KBM-7 (cell line): ENCODE measurements at places on chromosomes 5 and 9.

DNA sequence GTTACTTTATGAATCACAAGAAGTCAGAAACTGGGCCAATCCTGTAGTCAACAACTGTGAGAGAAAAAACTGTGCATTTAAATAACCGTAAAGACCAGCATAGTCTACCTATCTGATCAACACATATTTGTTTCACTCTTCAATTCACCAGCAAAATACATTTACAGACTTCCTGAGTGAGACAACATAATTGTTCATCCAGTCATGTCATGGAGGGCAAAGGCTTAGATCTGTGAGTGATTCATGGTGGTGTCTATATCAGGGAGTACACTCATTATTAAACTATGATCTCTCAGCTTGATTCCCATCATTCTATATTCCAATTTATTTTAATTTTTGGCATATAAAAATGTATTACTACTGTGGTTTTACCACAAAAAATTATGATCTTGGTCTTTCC is 694.6 kb downstream of the DNAH5 start:
- no peak for DNase-seq

GRCh38 chr9:127628758-127629467 is 16.8 kb downstream of the STXBP1 start:
- DNase-seq, result no peak

- DNase-seq, result peak; percentile 63
Measured at GRCh38 chr5:114449860-114450421, 88.1 kb downstream of the KCNN2 start.

- DNase-seq, result no peak
Measured at GRCh38 chr5:61467766-61468482, 135.9 kb downstream of the ZSWIM6 start.

DNA sequence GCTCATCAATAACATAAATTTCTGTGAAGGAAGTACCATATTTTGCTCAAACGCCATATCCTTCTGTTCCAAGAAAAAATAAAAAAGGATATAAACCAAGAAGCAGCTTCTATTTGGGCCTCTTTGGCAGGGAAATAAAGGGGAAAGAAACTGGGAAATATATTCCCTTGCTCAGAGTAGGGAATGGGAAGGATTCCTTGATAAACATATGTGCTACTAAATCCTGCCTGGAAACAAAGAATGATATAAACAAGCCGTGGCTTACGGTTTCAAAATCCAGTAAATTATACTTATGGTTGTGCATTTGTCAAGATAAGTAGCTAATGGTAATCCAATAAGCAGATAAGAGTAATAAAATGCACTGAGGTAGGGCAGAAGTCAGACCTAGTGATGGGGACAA is 481.6 kb downstream of the NTRK2 start:
- DNase-seq, result no peak

- DNase-seq, result no peak
Measured at GRCh38 chr5:143165049-143165880, 238.2 kb downstream of the NR3C1 start.

DNA sequence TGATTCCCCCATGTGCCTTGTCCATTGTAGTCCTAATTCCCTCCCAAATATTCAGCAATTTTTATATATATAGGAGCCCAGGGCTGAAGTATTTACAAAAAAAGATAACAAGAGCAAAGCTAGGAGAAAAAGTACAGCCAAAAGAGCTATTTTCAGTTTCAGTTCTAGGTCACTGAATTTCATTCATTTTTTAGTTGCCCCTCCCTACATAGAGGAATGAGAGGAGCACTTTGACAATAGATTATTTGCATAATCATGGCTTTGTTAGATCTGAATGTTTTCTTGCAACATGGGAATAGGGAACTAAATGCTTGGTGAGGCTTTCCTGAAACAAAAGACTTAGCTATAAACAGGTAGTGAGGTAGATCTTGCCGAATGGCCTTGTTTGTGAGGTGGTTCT is 15.3 kb upstream of the F2RL2 start:
- no peak for DNase-seq
